Smooth muscle cell of the coronary artery (primary cell): ENCODE measurements at places on chromosomes 13 and 19. TPM values are rescaled to one million over a fixed set of nuclear protein-coding genes. Genes with fewer than 3 reads are reported as not detected.

The CACNG6 gene
- 0.12 and 6.3 TPM in 2 replicates for total RNA-seq

The SERPINE3 gene
- total RNA-seq = not detected in 2 replicates

The NOVA2 gene
- total RNA-seq = 0.23 and 1.2 TPM in 2 replicates

The GSX1 gene
- not detected in 2 replicates for total RNA-seq

The KANK3 gene
- total RNA-seq = 0.23 and 0.30 TPM in 2 replicates

The PROZ gene
- not detected in 2 replicates for total RNA-seq

The MCEMP1 gene
- total RNA-seq = not detected in 2 replicates

The CEACAM20 gene
- not detected in 2 replicates for total RNA-seq

The DACT3 gene
- total RNA-seq = 1.1 and 6.5 TPM in 2 replicates

The PEG3 gene
- total RNA-seq = 0.60 and 1.8 TPM in 2 replicates

The CD22 gene
- 0.70 and 0.98 TPM in 2 replicates for total RNA-seq

The PLVAP gene
- 0.08 and 1.1 TPM in 2 replicates for total RNA-seq

The PABPC3 gene
- total RNA-seq = 0.08 and 0.12 TPM in 2 replicates

The N4BP2L1 gene
- total RNA-seq = 0.83 and 3.3 TPM in 2 replicates

The OR4F17 gene
- not detected in 2 replicates for total RNA-seq
